A673 (cell line): ENCODE measurements at places on chromosomes 7 and 10.

DNA sequence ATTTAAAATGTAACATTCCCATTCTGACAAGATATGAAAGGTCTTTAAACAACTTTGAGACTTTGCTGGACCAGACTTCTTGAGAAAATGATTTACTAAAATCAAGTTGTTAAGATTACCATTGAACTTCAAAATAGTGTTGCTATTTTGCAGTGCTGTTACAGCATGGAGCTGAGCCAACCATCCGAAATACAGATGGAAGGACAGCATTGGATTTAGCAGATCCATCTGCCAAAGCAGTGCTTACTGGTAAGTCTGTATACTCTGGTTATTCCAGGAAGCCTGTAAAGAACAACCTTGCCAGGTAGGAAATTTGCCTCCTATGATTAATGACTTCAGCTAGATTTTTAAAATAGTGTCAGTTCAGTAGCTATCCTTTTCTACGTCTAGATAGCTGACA is 18.8 kb downstream of the TNKS2 start:
- DNase-seq = no peak

GRCh38 chr7:21141476-21141875 is 286.4 kb upstream of the SP4 start:
- no peak for DNase-seq

DNA sequence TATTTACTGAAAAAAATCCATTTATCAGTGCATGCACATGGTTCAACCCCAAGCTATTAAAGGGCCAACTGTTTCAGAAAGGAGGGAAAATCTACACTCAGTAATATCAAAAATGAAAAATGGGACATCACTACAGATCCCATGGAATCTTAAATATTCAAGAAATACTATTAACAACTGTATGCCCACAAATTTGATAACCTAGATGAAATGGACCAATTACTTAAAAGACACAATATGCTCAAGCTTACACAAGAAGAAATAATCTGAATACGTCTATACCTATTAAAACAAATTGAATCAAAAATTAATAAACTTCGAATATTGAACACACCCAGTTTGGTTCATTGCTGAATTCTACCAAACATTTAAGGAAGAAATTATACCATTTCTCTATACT is 87.9 kb downstream of the KMT2C start:
- no peak for DNase-seq

DNA sequence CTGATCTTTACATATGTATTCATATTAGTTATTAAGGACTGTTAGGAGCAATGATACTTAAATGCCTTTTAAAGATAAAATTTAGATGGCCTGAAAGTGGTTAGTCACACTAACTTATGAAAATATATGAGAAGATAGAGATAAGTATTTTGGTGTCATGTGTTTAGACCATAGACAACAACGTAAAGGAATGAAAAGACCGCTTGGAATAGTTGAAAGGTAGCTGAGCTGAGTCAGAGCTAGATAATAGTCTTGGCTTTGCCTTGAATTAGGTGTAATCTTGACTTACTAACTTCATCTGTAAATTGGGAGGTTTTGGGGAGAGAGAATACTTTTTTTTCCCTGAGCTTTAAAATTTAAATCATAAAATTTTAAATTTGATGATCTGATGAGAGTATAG is 127.0 kb downstream of the LYZL1 start:
- no peak for DNase-seq

DNA sequence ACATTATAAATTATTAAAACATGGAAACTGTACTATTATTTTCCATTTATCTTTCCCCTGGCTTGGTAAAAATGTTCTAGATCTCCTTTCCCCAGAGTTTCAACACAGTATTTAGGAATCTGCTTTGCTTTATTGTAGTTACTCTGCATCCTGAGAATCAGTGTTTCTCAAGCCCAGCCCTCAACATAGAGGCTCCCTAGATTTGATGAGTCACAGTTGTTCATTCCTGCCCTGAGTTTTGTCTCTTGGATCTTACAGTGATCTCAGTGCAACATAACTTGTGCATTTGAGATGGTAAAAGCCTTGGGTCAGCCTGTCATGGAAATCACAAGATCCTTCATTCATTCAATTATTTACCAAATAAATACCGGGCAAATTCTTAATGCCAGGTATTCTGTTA is 63.0 kb downstream of the VAX1 start:
- peak; percentile 54 for DNase-seq

- peak; percentile 85 for DNase-seq
These were observed 12.3 kb downstream of the CAV2 start for GRCh38 chr7:116511552-116512519.

GRCh38 chr10:106830006-106830405 is 334.5 kb downstream of the SORCS1 start:
- DNase-seq = no peak

- DNase-seq = no peak
These were observed 42.4 kb downstream of the AKR1C3 start for GRCh38 chr10:5136468-5137087.

- DNase-seq = no peak
These were observed 2.6 kb upstream of the RFC2 start for GRCh38 chr7:74256491-74257408.

- no peak for DNase-seq
These were observed 56.0 kb upstream of the SLC35G1 start for GRCh38 chr10:93837822-93838221.

- no peak for DNase-seq
These were observed 20.5 kb upstream of the ANLN start for GRCh38 chr7:36369171-36369570.

- no peak for DNase-seq
These were observed 224.7 kb upstream of the PHYHIPL start for GRCh38 chr10:58951746-58952145.
